ENCODE measurements at places on chromosomes 16 and 17.

- DNase-seq, result no peak
Observed at GRCh38 chr17:40960144-40960543, 6.6 kb downstream of the KRT39 start.

DNA sequence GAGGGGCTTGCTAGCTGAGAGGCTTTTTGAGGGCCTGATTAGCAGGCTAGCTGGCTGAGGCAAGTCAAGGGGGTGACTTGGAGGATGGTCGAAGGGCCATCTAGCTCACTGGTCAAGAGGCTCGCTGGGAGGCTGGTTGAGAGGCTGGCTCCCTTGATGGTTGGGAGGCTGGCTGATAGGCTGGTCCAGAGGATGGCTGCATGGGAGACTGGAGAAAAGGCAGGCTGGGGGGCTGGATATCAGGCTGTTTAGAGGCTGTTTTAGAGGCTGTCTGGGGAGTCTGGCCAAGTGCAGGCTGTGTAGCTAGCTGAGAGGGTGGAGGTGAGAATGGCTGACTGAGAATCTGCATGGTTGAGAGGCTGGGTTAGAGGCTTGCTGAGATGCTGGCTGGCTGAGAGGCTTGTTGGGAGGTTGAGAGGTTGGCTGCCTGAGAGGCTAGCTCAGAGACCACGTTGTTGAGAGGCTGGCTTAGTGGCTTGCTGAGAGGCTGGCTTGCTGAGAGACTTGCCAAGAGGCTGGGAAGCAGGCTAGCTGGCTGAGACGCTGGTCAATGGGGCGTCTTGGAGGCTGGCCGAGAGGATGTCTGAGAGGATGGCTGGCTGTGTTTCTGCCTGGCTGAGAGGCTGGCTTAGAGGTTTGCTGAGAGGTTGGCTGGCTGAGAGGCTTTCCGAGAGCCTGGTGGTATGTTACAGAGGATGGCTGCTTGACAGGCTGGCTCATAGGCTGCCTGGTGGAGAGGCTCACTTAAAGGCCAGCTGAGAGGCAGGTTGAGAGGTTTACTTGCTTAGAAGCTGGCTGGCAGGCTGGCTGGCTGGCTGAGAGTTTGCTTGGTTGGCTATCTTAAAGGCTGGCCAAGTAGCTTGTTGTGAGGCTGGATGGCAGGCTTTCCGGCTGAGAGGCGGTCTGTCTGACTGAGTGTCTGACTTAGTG lies 36.6 kb upstream of the ACSM2B start:
- DNase-seq, result no peak

DNA sequence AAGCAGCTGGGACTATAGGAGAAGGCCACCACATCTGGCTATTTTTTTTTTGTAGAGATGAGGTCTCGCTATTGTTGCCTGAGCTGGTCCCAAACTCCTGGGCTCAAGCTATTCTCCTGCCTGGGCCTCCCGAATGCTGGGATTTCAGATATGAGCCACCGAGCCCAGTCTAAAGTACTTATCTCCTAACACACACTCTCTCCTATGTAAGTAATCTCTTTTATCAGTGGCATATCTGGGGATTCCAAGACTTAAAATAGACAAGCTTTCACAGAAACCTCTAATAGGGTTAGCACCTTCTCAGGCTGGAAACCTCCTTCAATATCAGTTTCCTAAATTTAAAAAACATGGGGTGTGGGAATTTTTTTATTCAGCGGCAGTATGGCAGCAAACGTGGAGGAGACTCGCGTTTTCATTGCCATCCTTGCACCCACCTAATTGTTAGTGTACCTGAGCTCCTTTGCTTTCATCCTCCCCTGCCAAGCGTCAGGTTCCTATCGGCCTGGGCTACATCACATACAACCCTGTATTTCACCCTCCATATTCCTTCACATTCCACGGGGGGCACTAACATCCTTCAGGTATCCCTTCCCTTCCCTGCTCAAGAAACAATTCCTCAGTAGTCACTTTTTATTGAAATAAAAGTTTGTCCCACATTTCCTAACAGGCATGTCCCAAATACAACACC lies 1.1 kb downstream of the EZH1 start:
- DNase-seq, result no peak

- DNase-seq, result no peak
Observed at GRCh38 chr17:8091033-8091687, 3.6 kb upstream of the ALOX12B start.

DNA sequence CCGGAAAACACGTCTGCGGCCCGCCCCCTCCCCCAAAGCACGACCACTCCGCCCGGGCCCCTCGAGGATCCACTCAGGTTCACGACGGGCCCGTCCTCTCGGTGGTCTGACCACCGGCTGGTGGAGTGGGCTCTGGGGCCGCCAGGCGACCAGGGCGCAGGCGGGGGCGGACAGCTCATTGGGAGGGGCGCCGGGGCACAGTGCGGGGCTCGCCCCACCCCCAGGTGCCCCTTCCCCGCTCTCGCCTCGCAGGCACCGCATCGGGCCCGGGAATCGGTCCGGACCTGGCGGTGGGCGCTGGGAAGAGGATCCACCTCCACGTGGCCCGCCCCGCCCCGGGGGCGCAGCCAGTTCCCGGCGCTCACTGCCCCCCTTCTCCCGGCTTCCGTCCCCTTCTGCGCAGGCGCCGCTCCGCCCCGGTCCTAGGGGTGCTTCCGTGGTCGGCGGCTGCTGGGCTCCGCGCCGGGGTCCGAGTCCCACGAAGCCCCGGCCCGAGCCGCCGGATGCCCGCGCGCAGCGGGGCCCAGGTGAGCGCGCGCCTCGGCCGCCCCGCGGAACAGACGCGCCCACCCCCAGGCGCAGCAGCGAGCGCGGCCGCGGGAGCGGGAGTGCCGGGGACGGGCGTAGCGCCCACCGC lies at the start of gene MPG:
Gene MPG, plus strand, starts transcription at position 419 of the 637 bp plus-strand sequence. Its CDS starts 85 bp downstream, at position 504.
- DNase-seq, result peak; percentile 71

GRCh38 chr17:2545393-2545792 lies 33.7 kb upstream of the METTL16 start:
- no peak for DNase-seq

DNA sequence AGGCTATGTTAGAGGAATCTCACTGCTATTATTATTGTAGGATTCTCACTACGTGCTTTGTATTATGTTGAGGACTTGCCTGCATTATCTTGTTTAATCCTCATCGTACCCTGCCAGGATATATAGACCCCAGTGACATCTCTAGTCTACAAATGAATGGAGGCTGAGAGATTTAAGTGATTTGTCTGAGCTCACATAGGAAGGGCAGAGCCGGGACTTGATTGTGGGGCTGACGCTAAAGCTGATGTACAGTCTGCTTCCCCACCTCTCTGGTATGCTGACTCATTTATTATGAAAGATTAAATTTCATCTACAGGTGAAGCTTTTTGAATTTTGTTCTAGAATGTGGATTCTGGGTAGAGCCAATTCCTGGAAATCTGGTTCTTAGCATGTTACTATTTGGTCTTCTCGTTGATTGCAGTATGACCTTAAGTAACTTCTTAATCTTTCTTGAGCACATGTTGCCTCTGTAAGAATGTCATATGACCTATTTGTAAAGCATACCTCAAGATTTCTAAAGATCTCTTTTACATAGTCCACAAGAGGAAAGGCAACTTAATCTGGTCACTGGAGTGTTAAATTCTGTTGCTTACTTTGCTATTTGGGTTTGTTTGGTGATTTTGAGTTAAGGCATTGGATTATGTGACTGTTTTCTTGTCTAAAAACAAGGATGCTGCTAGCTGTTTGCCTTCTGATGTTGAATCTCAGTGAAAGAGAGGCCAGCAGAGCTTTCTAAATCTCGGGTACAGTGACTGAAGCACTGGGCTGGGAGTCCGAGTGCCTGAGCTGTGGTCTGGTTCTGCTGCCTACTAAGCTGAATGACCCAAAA lies 12.4 kb downstream of the METTL9 start:
- DNase-seq, result no peak

Measured in activated CD4-positive, CD25-positive, alpha-beta regulatory T cell (primary cell).